Heart right ventricle (tissue), 16 donors: ENCODE measurements at places on chromosomes 3 and 15. TPM values are rescaled to one million over a fixed set of nuclear protein-coding genes. Genes with fewer than 3 reads are reported as not detected.

DNA sequence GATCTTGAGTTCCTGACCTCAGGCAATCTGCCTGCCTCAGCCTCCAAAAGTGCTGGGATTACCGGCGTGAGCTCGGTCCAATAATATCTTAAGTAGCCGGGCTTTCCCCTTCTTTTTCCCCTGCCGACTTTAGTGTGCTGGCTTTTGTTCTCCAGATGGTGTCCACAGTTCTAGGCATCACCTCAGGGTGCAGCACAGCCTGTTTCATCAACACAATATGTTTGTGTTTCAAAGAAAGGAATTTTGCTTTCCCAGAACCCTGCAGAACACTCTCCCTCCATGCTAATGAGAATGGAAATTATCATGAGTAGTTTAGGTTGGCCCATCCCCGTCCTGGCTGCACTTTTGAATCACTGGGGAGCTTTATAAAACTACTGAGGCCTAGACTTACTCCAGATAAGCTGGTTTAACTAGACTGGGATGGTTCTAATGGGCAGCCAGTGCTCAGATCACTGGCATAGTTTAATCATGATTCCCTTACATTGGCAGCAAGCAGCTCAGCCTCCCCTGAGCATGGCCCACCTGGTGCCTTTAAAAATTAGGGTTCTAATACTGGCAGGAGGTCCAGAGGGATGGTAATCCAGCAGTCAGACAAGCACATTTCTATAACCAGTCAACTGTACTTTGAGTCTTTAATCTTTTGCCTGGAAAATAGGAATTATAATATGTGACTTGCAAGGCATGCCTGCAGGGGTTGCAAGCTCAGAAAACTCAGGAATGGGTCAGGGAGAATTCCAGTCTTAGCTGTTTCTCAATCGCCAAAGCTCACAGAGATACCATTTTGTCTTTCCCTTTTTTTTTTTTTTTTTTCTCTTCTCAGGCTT, 127.6 kb upstream of the RASGRP1 start:
- H3K4me3 ChIP-seq: no peak overlapping the region
- H3K4me1 ChIP-seq: no peaks in the 10 kb centered on the region
- no peak for DNase-seq
- no peaks in the 10 kb centered on the region for H3K36me3 ChIP-seq

DNA sequence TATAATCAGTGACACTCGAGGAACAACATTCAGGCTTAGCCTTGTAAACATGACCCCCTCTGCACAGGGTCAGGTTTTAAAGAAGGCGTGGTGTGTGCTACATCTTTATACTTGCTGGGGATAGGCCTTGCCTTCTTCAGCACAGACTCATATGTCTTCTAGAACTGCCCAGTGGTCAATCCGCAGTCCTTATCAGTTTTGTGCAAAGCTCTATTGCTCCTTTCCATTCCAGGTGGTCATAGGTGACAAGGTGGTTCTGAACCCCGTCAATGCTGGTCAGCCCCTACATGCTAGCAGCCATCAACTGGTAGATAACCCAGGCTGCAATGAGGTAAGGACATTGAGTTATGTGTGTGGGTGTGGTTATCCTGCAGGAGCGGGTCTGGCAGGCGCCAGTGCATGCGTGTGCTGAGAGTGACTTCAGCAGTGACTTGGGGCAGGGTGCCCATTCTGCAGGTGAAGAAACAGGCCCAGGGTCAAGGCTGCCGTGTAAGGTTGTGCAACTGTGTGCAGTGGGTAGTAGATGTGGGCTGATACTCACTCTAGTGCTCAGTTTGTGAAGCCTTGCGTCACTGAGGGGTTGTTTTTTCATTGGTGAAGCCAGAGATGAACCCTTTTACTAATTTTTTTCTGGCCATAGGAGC, 150.9 kb downstream of the ITPR1 start:
- no peaks in the 10 kb centered on the region for H3K4me1 ChIP-seq
- DNase-seq: no peak
- peaks cover 88% of the 10 kb centered on the region for H3K36me3 ChIP-seq
- no peak overlapping the region for H3K4me3 ChIP-seq
- H3K27me3 ChIP-seq: no peaks in the 10 kb centered on the region
- H3K27ac ChIP-seq: no peak overlapping the region

DNA sequence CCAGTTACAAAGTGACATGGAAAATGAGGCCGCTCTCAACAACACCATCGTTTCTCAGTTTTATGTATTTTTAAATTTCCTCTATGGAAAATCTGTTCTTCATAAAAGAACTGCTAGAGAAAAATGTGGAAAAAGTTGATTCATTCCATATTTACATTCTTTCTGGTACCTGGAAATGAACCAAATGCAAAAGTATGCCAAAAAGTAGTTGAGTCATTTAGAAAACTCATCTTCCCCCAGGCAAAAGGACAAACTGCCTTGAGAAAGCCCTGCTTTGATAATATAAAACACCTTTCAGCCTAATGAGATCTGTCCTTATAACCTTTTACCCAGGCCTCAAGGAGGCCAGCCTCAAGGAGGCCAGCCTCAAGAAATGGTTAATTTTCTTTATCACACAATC, 283.0 kb upstream of the VEPH1 start:
- DNase-seq: no peak
- H3K27me3 ChIP-seq: no peaks in the 10 kb centered on the region
- H3K4me3 ChIP-seq: no peak overlapping the region
- no peaks in the 10 kb centered on the region for H3K36me3 ChIP-seq
- no peaks in the 10 kb centered on the region for H3K4me1 ChIP-seq

DNA sequence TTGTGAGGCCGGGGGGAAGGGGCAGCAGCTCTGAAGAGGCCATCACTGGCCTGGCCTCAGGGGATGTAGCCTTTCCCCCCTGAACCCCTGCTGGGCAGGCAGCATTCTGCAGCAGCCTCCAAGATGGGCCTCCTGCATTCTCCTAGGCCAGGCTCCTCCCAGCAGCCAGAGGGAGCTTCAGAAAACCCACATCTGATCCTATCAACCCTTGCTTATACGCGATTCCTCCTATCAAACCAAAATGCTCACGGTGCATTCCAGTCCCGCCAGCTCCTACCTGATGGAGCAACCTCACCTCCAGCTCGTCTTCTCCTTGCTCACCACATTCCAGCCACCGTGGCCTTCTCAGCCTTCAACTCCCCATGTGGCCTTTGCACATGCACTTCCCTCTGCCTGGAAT, 85.7 kb downstream of the MEGF11 start:
- no peaks in the 10 kb centered on the region for H3K27me3 ChIP-seq
- H3K36me3 ChIP-seq: no peaks in the 10 kb centered on the region
- DNase-seq: no peak

- no peaks in the 10 kb centered on the region for H3K36me3 ChIP-seq
- no peak for DNase-seq
- H3K27me3 ChIP-seq: no peaks in the 10 kb centered on the region
- no peak overlapping the region for H3K4me3 ChIP-seq
Observed at GRCh38 chr15:71293723-71294122, 178.5 kb downstream of the THSD4 start.

DNA sequence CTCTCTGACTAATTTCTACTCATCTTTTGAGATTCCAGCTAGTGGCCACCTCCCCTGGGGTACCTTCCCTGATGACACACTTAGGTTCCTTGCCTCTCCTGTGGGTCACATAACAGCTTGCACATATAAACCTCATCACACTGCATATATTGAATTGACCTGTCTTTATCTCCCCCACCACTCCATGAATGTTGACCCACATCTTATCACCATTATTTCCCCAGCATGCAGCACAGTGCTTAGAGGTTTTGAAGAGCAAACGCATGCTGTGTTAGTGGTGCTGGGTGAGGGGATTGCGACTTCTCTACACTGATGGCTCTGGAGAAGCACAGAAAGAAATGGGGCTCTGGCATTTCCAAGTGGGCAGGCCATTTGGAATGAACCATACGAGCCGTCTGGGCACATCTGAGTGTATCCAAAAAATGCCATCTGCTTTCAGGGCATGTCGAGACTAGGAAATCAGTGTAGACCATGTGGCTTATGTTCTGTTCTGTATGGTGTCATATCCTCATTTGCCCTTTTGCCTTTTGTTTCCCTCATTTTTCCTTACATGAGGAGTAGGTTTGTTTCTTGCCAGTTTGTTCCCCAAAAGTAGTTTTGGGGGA, 333.2 kb upstream of the TRIM42 start:
- no peak for DNase-seq
- no peaks in the 10 kb centered on the region for H3K27me3 ChIP-seq
- no peak overlapping the region for H3K4me3 ChIP-seq
- H3K27ac ChIP-seq: no peak overlapping the region
- H3K4me1 ChIP-seq: no peaks in the 10 kb centered on the region
- H3K36me3 ChIP-seq: no peaks in the 10 kb centered on the region

DNA sequence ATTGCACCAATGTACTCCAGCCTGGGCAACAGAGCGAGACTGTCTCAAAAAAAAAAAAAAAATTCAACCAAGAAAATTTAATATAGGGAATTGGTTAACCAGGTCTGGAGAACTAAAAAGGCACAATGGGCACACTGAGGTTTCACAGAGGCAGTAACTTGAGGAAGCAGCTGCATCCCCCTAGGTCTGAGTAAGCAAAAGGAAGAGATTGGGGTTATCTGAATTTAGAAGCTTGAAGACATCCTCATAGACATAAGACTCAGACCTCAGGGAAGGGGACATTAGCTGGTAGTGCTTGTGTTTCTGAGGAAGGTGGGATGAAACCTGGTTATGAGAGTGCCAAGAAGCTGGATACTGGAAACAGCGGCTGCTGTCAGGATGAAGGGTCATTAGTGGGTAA, 50.1 kb upstream of the LEKR1 start:
- no peak for DNase-seq
- H3K27me3 ChIP-seq: no peaks in the 10 kb centered on the region
- H3K36me3 ChIP-seq: no peaks in the 10 kb centered on the region
- H3K4me1 ChIP-seq: no peaks in the 10 kb centered on the region

DNA sequence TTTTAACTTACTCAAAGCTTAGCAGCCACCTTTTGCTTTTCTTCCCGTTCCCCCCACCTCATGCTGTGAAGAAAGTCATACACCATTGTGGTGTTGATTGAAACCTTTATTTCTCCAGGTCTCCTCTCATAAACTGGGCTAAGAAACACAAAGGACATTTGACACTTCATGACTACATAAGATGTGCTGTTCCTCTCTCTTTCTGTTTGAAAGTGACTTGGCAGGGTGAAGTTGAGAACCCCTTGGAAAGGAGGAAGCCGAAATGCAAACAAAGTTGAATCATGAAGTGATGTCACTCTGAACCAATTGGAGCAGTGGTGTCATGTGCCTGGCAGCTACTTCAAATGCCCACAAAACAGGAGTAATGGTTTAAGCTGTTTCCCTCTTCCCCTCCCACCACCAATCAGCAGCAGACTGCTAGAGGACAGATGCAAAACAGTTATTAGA, 174.7 kb downstream of the IGF1R start:
- H3K27me3 ChIP-seq: no peaks in the 10 kb centered on the region
- no peak overlapping the region for H3K4me3 ChIP-seq
- no peak overlapping the region for H3K27ac ChIP-seq
- no peaks in the 10 kb centered on the region for H3K36me3 ChIP-seq
- no peak for DNase-seq

- no peaks in the 10 kb centered on the region for H3K27me3 ChIP-seq
- no peaks in the 10 kb centered on the region for H3K36me3 ChIP-seq
- peak overlapping the region; percentile 46 for H3K27ac ChIP-seq
- no peak overlapping the region for H3K4me3 ChIP-seq
Observed at GRCh38 chr15:48566668-48567067, 78.8 kb downstream of the FBN1 start.

DNA sequence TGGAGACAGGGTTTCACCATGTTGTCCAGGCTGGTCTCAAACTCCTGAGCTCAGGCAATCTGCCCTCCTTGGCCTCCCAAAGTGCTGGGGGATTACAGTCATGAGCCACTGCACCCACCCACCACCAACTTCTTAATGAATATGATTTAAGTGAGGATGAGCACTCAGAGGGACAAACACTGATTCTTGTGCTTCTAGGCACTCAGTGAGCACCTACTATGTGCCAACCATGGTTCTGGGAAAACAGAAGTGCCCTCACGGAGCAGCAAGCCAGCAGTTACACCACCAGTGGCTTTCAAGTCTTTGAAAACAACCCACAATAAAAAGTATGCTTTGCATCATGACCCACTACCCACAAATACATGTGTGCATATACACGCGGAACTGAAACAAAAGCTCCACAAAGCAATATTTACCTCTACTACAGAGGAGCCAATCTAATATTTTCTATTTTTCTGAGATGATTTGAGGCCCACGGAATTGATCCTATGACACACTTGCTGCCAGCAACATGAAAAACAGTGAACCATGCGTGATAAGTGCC, 91.9 kb downstream of the MEGF11 start:
- no peaks in the 10 kb centered on the region for H3K36me3 ChIP-seq
- no peaks in the 10 kb centered on the region for H3K4me1 ChIP-seq
- H3K27me3 ChIP-seq: peaks cover 6% of the 10 kb centered on the region
- H3K27ac ChIP-seq: no peak overlapping the region
- no peak overlapping the region for H3K4me3 ChIP-seq

DNA sequence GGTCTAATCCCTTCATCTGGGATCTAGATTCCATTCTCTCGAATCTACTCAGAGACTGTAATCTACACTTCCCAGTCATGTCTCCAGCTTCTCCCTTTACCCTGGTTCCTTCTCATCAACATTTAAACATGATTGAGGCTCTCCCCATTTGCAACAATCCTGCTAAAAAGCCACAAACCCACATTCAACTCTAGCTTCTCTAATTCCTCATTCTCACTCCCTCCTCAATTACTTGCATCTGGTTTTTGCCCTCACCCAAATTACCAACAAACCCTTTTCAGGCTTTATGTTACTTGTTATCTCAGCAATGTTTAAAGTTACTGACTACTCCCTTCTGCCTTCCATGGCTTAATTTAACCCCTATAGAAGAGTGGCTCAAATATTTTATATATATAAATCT, 11.5 kb downstream of the ETFA start:
- H3K4me1 ChIP-seq: peaks cover 17% of the 10 kb centered on the region
- H3K4me3 ChIP-seq: no peak overlapping the region
- no peaks in the 10 kb centered on the region for H3K36me3 ChIP-seq

KLF15 gene
- total RNA-seq: 49.7 TPM

C3orf80 gene
- total RNA-seq: 0.09 TPM

FBXO40 gene
- 238 TPM for total RNA-seq

MYO5C gene
- total RNA-seq: 2.0 TPM

SPSB4 gene
- 5.5 TPM for total RNA-seq

SMAD6 gene
- 26.1 TPM for total RNA-seq

DCBLD2 gene
- 97.4 TPM for total RNA-seq
